ENCODE measurements at places on chromosomes 11 and 22.

DNA sequence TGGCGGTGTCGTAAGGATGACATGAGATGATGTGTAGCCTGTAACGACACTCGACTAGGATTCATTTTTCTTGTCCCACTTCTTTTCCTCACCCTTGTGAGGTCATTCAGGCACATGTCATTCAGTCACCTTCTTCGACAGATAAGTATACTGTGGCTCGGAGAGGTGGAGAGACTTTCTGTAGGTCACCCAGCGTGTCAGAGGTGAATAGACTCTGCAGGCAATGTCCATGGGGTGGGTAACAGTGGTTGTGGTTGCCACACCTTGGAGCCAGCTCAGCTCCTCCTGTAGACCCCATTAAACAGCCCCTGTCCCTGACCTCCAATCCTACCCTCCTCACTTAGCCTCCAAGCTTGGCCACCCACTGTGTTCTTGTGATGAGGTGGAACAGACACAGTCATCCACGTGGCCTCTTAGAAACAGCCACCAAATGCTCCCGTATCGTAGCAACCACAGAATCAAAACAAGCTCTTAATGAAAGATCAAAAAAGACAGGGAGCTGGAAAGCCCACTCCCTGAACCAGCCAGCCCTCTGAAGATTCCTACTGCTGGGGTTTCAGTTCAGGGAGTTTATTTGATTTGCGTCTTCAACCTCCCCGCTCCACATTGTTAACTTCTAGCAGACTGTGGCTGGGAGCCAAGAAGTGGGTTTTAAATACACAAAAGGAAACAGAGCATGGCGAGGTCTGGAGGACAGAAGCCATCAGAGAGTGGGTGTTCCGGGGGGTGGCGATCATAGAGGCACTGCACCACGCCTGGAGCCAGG, 89.0 kb upstream of the GRK3 start:
- DNase-seq, result no peak

- no peak for DNase-seq
Observed at GRCh38 chr11:74572349-74572748, 20.0 kb upstream of the POLD3 start.

GRCh38 chr11:23749762-23750430, 747.0 kb upstream of the LUZP2 start:
- DNase-seq, result no peak

DNA sequence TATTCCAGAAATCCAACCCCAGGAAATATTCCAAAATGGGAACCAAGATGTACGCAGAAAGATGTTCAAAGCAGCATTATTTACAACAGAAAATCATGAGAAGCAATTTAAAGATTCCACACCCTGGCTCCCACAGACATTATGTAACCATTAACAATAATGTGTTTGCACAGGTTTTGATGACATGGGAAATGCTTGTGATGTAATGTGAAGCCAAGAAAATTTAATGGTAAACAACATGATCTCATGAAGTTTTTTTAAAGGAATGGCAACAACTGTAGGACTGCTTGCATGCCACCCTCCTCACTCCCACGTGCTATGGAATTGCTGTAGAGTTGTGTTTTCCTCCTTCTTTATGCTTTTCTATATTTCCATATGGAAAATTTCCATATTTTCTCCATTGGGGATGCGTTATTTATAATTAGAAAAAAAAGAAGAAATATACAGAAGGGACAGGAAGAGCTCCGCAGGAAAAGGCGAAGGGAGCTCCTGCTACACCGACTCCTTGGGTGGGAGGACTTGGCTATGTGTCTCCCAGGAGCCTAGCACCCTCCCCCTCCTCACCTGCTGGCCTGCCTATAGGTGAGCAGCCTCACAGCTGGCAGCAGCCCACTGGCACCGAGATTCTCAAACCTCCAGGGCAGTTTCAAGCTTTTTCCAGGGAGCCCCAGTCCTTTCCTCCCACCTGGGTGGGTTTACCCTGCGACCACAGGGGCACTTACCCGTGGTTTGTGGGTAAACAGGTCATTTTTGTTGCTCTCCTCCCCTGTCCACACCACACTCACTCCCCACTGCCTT, 20.9 kb downstream of the LRFN4 start:
- DNase-seq, result no peak

GRCh38 chr22:35133702-35134380, 67.9 kb downstream of the ISX start:
- no peak for DNase-seq

DNA sequence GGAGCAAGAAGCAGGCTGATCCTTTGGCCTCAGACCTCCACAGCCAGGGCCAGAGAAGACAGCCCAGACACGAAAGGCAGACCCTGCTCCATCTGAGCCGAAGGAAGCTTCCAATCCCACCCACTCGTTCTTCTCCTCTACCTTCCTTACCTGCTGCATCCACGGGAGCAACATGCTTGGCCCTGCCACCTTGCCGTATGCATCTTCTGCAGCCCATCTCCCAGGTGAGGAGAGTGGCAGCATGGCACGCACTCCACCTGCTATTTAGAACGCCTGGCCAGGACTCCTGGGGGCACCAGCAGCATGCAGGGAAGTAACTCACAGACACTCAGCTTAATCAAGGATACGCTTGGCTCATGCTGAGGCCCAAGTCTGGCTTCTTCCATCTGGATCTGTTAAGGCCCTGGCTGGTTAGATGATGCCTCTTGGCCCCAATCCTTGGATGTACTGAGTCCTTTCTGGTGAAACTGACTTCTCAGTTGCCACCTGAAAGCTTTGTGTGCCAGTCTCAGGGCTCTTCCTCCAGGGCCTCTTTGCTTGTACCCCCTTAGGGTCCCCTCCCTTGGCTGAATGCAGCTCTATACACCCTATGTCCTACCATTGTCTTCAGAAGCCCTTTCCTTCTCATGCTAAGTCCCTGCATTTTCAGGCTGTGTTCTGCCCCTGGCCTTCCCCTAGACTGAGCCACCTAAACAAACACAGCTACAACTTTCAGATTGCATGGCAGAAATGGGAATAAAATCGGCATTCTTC, 604.9 kb downstream of the BUD13 start:
- DNase-seq, result no peak

- DNase-seq, result no peak
Observed at GRCh38 chr11:11743216-11743615, 98.6 kb upstream of the USP47 start.

DNA sequence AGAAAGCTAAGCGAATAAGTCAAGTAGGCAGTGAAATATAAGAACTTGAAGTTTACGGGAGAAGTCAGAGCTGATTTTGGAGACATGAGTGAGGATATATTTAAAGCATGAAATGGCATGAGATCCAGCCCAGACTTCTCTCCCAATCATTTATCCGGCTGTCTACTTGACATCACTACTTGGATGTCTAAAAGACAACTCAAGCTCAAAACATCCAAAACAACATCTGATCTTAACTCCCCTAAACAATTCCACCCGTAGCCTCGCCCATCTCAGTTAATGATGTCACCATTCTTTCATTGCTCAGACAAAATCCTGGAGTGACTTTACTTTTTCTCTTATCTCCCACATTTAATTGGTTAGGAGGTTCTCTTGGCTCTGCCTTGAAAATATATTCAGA, 44.5 kb downstream of the WEE1 start:
- DNase-seq, result peak; percentile 59

DNA sequence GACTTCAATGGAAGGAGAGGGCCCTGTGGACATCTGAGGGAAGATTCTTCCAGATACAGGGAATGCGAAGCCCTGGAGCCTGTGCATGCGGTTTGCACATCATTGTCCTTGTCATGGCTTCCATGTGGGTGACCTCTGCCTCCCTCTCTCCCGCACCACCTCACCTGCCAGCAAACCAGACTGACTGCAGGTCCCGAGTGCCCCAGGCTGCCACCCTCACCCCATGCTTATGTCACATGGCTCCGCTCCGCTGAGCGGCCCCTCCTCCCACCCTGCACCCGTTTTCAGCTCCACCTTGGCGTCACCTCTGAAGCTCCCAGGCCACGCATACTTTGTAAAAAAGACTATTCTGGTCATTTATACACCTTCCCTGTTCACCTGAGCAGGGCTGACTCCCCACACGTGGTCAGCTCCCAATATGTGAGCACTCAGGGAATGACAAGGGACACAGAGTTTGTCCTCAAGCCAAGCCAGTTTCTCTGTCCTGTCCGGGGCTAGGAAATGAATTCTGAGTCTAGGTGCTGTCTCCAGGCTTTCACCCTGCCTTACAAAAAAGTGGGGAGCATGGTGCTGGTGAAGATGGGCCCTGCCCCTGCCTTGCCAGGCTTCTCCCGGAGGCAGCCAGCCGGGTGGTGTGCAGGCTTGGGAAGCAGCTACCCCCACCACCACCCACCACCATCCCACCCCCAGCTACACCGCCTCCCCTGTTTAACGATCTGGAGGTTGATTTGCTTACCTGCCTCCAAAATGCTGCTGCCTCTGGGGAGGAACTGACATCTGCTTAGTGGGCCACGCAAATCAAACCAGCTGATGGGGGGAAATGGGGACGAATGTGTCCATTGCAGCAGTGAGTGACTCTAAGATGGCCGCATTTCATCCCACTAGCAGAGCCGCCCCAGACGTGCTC, 32.7 kb downstream of the FAM83F start:
- no peak for DNase-seq

GRCh38 chr11:95592471-95592870, 197.1 kb downstream of the FAM76B start:
- DNase-seq, result no peak

DNA sequence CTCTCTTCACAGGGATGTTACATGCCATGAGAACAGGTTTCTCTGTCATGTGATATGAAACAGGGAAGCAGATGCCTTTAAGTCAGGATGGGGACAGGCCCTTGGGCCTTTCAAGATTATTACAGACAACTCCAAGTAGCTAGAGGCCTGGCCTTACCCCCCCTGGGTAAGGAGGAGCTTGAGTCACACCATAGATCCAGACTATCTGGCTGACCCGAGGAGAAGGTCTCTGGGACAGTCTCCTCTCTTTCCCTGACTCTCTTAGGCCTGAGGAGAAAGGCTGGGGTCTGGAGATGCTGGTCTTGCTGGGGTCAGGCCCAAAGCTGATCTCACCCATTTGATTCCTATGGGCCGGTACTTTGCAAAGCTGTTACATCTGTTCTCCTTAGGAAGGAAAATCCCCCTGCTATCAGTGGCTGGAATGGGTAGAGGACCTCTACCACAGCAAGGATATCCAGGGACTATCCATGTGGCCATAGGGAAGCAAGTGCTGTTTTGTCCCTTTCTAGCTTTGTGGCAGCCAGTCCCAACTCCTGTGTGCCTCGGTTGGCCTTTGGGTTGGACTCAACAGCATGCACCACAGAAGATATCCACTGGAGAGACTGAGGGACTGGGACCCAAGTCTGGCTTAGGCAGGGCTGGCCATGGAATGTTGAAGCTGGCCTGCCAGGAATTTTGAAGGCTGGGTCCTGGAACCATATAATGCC, 25.2 kb downstream of the RELT start:
- no peak for DNase-seq

- DNase-seq, result peak; percentile 2
Observed at GRCh38 chr22:41123151-41123550, 30.8 kb downstream of the EP300 start.

GRCh38 chr11:118895093-118896039, 11.7 kb downstream of the CXCR5 start:
- DNase-seq, result no peak

DNA sequence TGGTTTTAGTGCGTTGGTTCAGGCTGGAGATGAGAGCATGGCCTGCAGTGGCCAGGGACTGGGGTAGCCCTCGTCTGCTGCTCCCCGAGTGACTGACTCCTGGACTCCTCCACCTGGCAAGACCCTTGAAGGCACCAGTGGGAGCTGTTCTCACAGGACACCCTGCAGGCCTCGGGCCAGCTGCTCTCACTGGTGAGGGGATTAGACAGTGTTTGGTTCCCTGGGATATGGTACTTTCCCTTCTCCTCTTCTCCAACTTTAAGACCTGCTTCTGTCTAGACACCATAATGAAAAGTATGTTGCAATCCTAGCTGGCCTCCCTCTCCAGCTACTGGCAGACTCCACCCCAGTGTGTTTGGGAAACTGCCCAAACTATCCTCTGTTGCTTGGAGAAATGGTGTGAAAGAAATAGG, 168.8 kb upstream of the CADM1 start:
- DNase-seq, result no peak

DNA sequence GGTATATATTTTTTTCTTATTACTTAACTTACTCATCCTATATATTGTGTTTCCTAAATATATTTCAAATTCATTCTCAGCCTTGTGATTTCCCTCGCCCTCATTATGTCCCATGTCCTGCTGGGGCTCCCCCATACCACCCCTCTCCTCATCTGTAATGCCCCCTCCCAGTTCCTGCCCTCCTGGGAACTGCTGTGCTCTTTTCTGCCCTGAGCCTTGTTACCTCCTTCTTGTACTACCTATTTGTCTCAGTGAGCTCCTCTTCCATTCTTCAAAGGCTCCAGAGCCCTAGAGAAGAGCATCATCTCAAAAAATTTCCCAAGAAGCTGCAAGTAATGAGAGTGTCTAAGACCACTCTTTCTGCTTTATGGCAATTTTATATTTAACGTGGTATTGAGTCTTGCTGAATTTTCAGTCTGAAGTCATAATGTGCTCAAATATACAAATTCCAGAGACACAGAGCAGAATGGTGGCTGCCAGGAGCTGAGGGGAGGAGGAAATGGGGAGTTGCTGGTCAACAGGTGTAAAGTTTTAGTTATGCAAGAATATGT, 66.5 kb upstream of the TOP3B start:
- no peak for DNase-seq

DNA sequence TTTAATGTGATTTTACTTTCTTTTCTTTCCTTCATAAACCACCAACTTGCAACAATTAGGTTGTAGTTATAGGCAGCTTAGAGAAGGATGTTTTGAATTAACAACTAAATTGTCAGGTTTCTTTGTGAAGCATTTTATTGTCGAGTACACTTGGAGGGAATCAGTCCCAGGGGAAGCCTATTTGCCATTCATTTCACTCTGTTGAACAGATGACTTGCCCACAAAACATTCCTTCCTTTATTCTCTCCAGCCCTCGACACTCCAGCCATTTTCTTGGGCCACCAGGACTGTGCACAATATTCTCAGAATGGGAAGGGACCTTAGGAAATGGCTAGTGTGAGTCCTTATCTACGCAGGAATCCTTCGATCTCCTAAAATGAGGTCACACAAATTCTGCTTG, 620.6 kb downstream of the SOX6 start:
- DNase-seq, result no peak

DNA sequence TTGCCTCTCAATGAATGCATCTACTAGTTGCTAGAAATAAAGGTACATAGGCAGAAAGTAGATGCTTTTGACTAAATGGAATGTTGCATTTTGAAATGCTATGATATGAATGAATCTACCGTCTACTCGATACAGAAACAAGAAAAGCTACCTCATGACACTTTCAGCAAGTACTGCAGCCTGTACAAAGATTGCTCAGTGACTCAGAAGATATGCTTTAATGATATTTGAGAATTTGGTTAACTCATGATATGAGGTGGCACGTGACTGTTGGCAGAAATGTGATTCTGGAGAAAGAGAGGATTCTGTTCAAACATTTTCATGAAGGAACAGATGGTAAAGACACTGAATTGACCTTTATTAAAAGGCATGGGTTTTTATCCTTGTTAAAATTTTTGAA, 76.0 kb downstream of the HSD17B12 start:
- DNase-seq, result peak; percentile 23

DNA sequence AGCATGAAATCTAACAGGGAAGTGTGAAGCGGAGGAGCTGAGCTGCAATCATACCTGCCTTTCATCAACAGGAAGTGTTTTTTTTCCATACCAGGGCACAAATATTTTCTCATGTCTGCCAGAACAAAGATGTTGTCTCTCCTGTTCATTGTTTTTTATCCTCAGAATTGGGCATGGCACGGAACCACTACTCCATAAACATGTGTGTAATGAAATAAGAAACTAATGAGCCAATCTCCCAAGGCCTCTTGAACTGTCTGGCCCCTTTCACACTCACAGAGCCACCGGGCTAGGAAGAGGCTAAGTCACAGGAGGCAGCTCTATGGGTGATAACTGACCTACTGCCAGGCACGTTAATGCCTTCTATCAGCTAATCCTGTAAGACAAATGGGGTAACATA, 124.4 kb downstream of the ETS1 start:
- DNase-seq, result no peak
